ENCODE measurements at places on chromosomes 3 and 15.

- peak; percentile 74 for DNase-seq
These were observed 334.8 kb downstream of the ERC2 start for GRCh38 chr3:56133423-56133822.

- peak; percentile 26 for DNase-seq
These were observed 423.6 kb upstream of the MDFIC2 start for GRCh38 chr3:70736009-70736408.

DNA sequence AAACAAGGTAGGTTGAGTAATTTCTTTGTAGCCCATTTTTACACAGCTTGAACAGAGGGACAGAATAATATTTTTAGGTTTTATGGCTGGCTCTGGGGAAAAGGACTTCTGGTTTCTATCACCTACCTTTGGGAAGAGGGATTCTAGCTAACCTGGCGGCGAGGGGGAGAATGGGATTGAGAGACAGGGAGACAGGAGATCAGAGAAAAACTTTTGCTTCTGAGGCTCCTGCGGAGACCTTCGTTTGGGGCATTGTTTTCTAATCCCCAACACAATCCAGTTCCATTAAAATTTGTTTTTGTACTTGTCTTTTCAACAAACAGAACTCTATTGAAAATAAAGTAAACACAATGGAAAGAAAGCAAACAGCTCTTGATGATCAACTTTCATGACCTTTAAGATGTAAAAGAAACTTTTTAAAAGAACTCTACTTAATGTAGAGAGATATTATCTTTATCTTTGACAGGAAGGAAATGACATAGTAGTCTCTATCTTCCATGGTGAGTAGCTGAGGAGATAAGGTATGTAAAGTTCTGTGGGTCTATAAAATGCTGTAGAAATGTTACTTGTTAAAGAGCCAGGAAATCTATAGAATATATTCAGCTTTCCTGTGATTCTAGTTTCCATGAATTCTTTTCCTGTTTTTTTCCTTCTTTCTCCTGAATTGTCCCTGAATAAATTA lies 37.0 kb upstream of the P2RY1 start:
- DNase-seq, result no peak

- DNase-seq, result no peak
These were observed 31.7 kb downstream of the BOC start for GRCh38 chr3:113243071-113243470.

Measured in astrocyte of the spinal cord (primary cell).